ENCODE measurements at places on chromosomes 6 and 20.

- no peak for DNase-seq
These were observed 638 bp upstream of the MYL9 start for GRCh38 chr20:36540551-36541211.

DNA sequence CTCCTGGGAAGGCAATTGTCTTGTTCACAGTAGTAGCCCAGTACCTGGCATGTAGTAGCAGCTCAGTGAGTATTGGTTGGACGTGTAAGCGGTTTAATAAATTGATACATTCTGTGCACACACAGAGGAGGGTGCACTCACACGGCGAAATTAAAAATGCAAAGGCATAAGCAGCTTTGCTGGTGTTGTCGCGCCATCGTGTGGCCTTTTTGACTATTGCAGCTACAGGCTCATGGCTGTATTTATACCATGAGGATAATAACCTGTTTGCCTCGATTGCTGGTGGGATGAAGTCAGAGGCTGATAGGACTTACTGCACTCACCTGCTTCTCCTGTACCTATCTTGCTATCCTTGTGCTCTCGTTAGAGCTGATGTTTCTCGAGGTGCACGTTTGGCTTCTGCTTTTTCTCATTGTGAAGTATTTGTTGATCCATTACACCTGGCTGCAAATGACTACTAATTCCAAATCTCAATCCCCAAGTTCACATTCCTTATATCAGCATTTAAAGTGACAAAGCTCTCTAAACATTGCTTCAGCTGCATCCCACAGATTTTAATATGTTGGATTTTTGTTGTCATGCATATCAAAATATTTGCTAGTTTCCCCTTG lies 61.5 kb downstream of the TBXT start:
- DNase-seq = peak; percentile 71

- no peak for DNase-seq
These were observed 78.1 kb downstream of the CFAP61 start for GRCh38 chr20:20130399-20130798.

DNA sequence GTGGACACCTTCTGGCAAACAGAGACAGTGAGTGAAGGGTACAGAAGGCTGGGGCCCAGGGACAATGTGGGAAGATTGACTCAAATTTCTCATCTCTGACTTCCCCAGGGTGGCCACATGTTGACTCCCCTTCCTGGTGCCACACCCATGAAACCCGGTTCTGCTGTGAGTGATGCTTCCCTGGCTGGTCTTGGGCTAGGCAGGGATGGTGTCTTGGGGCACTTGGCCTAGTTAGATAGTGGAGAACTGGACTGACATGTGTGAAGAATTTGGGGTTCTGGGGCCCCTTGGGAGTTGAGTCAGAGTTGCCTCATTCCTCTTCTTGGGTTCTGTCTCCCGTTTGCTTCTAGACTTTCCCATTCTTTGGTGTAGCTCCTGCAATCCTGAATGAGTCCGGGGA lies 34.2 kb downstream of the GSS start:
- DNase-seq = no peak

GRCh38 chr6:14092838-14093789 lies 24.5 kb upstream of the CD83 start:
- no peak for DNase-seq

- DNase-seq = no peak
These were observed 55.7 kb downstream of the SH3BGRL2 start for GRCh38 chr6:79686707-79687309.

- peak; percentile 27 for DNase-seq
These were observed 13.2 kb downstream of the TMEM74B start for GRCh38 chr20:1171461-1172093.

DNA sequence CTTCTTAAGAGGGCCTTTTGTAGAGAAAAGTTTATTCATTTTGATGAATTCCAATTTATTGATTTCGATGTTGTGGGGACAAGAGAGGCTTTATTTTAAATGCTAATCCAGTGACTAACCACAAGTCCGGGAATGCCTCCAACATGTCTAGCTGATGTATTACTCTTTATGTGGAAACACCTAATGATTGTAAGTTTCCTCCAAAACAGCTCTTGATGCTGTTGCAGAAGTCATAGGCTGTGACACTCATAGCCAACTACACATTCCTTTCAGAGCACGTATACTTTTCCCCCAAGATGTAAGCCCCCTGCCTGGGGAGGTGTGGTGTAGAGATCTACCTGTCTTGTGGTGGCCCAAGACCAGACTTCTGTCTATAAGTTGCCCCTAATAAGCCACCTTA lies 61.3 kb upstream of the RNF24 start:
- DNase-seq = peak; percentile 95

- no peak for DNase-seq
These were observed 1.1 kb upstream of the FAXC start for GRCh38 chr6:99350573-99350972.

DNA sequence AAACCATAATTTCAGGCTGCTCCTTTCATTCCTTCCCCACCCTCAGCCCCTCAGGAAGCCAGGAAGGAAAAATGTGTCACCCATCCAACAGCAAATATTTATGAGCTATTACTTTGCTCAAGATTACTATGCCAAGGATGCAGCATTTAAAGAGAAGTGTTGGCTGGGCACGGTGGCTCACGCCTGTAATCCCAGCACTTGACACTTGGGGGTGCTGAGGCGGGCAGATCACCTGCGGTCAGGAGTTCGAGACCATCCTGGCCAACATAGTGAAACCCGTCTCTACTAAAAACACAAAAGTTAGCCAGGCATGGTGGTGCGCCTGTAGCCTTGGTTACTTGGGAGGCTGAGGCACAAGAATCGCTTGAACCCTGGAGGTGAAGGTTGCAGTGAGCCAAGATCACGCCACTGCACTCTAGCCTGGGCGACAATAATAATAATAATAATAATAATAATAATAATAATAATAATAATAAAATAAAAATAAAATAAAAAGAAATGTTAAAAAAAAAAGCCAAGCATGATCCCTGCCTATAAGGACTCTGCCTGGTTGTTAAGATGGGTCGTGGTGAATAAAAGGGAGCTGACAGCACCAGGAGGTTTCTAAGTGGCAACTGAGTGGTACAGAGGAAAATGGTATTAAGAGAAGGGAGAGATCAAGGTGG lies 20.5 kb upstream of the TIAM2 start:
- no peak for DNase-seq

GRCh38 chr6:121443971-121444541 lies 8.6 kb downstream of the GJA1 start:
- no peak for DNase-seq

DNA sequence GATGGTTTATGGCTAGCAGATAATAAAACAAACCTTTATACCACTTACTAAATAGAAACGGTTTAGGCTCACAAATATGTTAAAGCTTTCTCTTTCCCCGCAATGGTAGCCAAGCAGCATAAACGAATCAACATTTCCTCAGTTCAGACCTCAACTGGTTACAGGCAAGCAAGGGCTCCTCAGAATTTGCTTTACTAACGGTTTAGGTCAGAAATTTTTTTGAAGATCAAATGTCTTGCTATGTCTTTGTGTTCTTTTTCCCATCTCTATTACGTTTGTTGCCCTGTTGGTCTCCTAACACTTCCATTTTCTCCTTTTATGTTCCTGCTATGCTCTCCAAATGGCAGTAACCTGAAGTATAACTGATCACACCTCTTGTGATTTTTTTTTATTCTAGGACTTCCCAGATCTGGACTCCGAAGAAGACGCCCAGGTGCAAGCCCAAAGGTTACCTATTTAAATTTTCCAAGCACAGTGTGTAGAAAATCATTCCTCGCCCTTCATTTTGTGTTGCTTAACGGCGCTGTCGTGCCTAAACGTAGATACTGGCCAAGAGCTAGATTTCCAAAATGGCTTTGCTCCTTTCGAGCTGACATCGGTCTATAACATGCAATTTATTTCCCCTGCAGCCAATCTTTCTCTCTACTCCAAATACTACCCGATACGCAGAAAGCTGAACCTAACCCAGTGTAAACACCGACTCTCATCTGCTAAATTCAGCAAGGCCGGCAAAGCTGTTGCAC lies 717 bp upstream of the ASF1A start:
- peak; percentile 67 for DNase-seq

DNA sequence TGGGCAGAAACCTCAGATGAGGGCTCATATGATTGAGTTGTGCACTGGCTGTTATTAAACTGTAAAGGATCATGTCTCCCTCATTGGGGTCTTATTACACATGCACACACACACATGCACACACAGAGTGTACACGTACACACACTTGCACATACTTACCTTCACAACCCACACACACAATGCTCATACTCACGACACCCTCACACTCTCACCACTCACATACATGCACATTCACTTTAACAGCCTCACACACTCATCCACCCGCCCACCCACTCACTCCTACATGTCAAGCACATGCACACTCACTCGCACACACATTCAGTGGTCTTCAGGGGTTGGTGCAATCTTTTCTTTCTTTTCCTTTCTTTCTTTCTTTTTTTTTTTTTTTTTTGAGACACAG lies 5.4 kb downstream of the CSTL1 start:
- no peak for DNase-seq

DNA sequence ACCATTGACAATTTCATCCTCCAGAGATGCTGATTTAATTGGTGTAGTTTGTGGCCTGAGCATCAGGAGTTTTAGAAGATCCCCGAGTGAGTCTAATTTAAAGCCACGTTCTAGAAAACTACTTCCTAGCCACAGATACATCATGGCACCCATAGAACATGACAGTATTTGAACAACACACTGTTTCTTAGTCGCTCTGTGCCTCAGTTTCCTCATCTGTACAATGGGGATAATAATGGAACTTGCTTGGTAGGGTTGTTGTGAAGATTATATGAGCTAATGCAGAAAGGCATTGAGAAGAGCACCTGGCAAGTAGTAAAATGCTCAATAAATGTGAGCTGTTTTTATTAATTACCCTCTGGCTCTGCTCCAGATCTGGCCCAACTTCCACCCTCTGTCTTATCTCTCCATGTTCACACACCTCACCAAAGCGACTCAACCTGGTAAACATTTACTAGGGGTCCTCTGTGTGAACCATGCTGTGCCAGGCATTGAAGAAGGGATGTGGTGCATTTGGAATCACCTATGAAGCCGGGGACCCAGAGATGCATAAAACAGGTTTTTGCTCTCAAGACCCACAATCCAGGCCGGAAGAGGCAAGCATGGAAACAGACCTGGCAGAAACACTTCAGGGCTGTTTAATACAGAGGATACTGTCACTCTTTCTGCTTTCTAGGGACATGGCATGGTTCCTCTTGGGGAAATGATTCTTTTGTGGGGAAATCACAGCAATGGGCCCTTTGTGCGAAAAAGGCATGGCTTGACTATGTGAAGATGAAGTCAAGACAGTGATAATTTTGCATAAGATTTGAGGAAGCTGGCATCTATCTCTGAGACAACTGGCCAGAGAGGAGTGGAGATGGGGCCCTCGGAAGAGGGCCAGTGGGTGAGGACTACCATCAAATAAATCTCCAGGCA lies 16.2 kb upstream of the MRPS18A start:
- DNase-seq = no peak

DNA sequence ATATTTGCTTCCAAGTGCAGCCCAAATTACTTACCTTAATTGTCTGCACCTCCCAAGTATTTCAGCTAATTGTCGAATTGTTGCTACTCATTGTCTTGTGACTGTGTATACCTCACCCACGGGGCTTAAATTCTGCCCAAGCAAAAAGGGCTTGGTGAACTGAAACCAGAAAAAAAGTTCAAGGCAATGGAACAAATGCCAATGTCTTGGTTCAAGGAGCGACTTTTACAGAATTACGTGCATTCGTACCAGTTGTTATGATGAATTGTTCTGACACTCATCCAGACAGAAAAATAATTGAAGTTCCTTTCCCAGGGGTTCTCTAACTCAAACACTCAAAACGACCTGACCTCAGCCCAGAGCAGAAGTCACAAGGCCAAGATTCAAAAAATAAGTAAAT lies 13.9 kb upstream of the PXDC1 start:
- DNase-seq = no peak

DNA sequence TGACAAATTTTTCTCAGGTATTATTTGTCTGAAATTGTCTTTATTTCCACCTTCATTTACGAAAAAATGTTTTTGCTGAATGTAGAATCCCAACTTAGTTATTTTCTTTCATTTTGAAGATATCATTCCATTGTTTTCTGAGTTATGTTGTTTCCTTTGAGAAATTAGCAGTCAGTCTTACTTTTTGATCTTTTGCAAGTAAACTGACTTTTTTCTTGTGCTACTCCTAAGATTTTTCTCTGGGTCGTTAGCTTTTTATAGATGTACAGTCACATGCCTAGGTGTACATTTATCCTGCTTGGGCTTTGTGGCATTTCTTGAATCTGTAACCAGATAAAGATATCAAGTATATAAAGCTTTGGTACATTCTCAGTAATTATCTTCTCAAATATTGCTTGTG lies 29.6 kb upstream of the ASIP start:
- DNase-seq = no peak

GRCh38 chr20:17421493-17421892 lies 109.7 kb downstream of the BFSP1 start:
- no peak for DNase-seq

All from IMR-90 (cell line).